H1 (cell line): ENCODE measurements at places on chromosomes 6 and 20.
A peak's percentile ranks its signal among the peaks of the same experiment; 100 is the strongest.

- DNase-seq, result no peak
Observed at GRCh38 chr20:10502098-10502526, 67.0 kb downstream of the SLX4IP start.

- DNase-seq, result no peak
Observed at GRCh38 chr20:34458631-34459030, 57.6 kb upstream of the DYNLRB1 start.

DNA sequence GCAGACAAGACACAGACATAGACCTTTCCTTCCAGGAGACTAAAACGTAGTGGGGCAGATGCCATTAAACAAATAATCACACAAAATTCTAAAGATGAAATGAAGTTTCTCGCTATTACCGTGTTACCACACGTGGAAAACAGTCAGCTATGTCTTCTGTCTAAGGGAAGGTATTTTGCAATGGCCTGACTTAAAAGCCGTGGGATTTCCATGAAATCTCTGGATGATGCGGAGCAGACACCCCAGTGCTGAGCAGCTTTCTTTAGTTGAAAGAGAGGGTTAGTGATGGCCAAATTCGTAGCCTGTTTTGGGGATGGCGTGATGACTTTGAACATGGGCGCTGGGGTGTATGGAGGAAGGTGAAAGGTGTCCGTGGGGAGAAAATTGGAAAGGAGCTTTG, 281.8 kb downstream of the NRN1 start:
- no peak for DNase-seq

GRCh38 chr6:54624779-54625178, 221.8 kb upstream of the FAM83B start:
- no peak for DNase-seq

GRCh38 chr6:109783250-109783986, 92.3 kb downstream of the FIG4 start:
- peak; percentile 57 for DNase-seq

- no peak for DNase-seq
Observed at GRCh38 chr6:12572896-12573827, 143.4 kb upstream of the PHACTR1 start.

GRCh38 chr6:135936606-135937005, 85.1 kb downstream of the PDE7B start:
- DNase-seq, result no peak

- DNase-seq, result no peak
Observed at GRCh38 chr6:45722876-45723275, 292.8 kb downstream of the CLIC5 start.

- DNase-seq, result no peak
Observed at GRCh38 chr6:110769923-110770322, 45.3 kb downstream of the CDK19 start.

GRCh38 chr6:98838975-98839374, 4.6 kb downstream of the POU3F2 start:
- no peak for DNase-seq

DNA sequence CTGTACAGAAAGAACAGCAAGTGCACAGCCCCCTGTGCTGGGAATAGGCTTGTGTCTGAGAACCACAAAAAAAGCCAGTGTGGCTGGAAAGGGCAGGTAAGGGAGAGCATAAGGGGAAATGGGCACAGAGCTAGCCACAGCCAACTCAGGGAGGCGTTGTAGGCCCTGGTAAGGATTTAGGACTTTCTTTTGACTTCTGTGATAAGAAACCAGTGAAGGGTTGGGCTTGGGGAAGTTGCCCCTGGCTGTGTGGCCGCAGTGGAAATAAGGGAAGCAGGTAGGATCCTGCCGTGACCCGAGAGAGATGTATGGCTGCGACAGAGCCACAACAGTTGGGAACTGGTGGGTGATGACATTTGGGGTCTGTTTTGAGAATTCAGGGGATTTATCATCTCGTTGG, 30.0 kb upstream of the PHACTR2 start:
- no peak for DNase-seq

- no peak for DNase-seq
Observed at GRCh38 chr20:61960836-61961235, 104.8 kb downstream of the TAF4 start.

GRCh38 chr20:37223053-37223452, 38.6 kb downstream of the GHRH start:
- no peak for DNase-seq
